ENCODE measurements at places on chromosomes 5 and 9.
A peak's percentile ranks its signal among the peaks of the same experiment; 100 is the strongest.

GRCh38 chr5:115530426-115530825 lies 14.1 kb downstream of the FEM1C start:
- H3K27me3 ChIP-seq = no peaks in the 10 kb centered on the region
- DNase-seq = no peak
- no peak overlapping the region for H3K27ac ChIP-seq
- H3K36me3 ChIP-seq = peaks cover 24% of the 10 kb centered on the region
- H3K4me3 ChIP-seq = no peak overlapping the region
- peaks cover 45% of the 10 kb centered on the region for H3K4me1 ChIP-seq

DNA sequence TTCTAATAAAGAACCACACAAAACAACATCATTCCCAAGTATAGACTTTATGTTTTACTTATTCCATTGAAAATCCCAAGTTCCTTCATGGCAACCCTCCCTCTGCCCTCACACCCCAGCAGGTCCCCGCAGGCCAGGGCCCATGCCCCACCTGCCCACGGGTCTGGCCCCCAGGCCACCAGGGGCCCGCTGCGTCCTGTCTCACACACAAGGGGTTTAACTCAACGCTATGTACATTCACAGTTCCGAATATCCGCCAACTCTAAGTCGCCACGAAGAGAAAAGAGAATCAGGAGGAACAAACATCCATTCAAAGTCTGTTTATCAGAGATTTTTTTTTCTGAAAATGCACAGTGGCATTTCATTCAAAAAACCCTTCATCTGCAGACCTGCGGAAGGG lies 16.2 kb upstream of the SLC6A3 start:
- H3K36me3 ChIP-seq = peaks cover 38% of the 10 kb centered on the region
- H3K27me3 ChIP-seq = no peaks in the 10 kb centered on the region
- H3K4me3 ChIP-seq = no peak overlapping the region

DNA sequence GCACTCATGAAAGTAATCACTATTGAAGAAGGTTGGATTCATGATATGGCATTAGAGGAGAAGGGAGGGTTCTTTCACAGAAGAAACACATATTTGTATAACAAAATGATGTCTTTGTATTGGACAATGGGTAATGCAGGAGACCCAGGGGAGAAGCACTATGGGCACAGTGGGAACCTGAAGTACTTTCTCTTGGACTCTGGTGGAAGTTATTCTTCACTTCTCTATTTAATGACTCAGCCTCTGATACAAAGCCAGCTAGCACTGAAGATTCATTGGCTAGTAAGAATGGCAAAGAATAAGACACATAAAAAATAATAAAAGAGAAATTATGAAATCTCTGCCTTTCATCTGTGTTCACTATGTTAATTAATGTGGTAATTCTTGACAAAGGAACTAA lies 149.9 kb upstream of the PRR16 start:
- no peak for DNase-seq
- H3K27me3 ChIP-seq = no peaks in the 10 kb centered on the region
- H3K36me3 ChIP-seq = peaks cover 10% of the 10 kb centered on the region
- no peak overlapping the region for H3K4me3 ChIP-seq

DNA sequence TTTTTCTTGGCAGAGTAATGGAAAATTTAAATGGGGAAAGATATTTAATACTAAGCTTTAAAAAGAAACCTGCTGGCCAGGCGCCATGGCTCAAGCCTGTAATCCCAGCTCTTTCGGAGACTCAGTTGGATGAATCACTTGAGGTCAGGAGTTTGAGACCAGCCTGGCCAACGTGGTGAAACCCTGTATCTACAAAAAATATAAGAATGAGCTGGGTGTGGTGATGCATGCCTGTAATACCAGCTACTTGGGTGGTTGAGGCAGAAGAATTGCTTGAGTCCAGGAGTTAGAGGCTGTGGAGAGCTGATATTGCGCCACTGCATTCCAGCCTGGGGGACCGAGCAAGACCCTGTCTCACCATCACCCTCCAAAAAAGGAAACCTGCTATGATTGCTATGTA lies 32.8 kb downstream of the TUT7 start:
- no peaks in the 10 kb centered on the region for H3K27me3 ChIP-seq
- peaks cover 27% of the 10 kb centered on the region for H3K36me3 ChIP-seq
- H3K4me1 ChIP-seq = peaks cover 7% of the 10 kb centered on the region
- DNase-seq = no peak
- no peak overlapping the region for H3K4me3 ChIP-seq
- no peak overlapping the region for H3K27ac ChIP-seq

DNA sequence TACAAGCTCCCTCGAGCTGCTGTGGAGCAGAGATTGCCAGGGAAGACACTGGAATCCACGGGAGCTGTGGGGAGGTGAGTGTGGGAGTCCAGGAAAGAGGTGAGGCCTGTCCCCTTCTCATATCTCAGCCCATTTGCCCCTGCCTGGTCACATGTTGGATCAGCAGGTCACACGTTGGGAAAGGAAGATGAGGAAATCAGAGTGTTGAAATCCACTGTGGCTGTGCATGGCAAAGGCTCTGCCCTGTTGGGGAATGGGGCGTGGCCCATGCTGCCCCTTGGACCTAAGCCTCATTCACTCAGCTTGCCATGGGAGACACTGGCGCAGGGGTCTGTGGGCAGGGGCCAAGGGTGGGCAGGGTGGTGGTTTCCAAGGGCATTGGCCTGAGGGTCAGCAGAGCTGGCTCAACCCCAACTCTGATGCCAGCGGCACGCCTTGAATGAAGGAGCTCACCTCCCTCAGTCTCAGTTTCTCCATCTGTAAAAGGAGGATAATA lies 85.4 kb upstream of the CPEB4 start:
- no peaks in the 10 kb centered on the region for H3K4me1 ChIP-seq
- peaks cover 8% of the 10 kb centered on the region for H3K27me3 ChIP-seq
- no peaks in the 10 kb centered on the region for H3K36me3 ChIP-seq
- no peak overlapping the region for H3K27ac ChIP-seq
- DNase-seq = no peak

GRCh38 chr9:73423891-73424290 lies 272.2 kb downstream of the ANXA1 start:
- H3K27me3 ChIP-seq = no peaks in the 10 kb centered on the region
- no peak for DNase-seq
- no peaks in the 10 kb centered on the region for H3K36me3 ChIP-seq

DNA sequence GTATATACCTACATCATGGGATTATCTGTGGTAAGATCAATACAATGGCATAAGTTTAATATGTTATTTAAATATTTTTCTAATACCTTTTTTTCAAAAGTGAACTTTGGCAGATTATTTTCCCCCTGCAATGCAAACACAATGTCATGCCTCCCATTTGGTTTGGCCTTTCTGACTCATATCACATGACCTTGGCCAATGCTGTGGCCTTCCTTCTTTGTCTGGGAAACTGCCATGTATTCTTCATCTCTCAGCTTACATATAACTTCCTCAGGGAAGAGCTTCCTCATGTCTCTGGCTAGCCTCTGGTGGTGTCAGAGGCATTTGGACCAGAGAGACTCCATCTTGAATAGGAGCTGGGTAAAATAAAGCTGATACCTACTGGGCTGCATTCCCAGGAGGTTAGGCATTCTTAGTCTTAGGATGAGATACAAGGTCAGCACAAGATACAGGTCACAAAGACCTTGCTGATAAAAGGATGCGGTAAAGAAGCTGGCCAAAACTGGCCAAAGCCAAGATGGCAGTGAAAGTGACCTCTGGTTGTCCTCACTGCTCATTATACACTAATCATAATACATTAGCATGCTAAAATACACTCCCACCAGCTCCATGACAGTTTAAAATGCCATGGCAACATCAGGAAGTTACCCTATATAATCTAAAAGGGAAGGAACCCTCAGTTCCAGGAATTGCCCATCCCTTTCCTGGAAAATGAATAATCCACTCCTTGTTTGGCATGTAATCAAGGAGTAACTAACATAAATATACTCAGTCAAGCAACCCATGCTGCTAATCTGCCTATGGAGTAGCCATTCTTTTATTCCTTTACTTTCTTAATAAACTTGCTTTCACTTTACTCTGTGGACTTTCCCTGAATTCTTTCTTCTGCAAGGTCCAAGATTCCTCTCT lies 76.0 kb downstream of the C9orf153 start:
- no peaks in the 10 kb centered on the region for H3K36me3 ChIP-seq
- no peak overlapping the region for H3K4me3 ChIP-seq
- no peak overlapping the region for H3K27ac ChIP-seq
- peaks cover 14% of the 10 kb centered on the region for H3K27me3 ChIP-seq

GRCh38 chr5:54551292-54551691 lies 33.7 kb downstream of the SNX18 start:
- no peak for DNase-seq
- no peaks in the 10 kb centered on the region for H3K27me3 ChIP-seq
- peaks cover 17% of the 10 kb centered on the region for H3K4me1 ChIP-seq
- H3K27ac ChIP-seq = no peak overlapping the region
- no peaks in the 10 kb centered on the region for H3K36me3 ChIP-seq

GRCh38 chr9:77989909-77990308 lies 41.7 kb downstream of the GNAQ start:
- no peaks in the 10 kb centered on the region for H3K27me3 ChIP-seq
- peaks cover 31% of the 10 kb centered on the region for H3K4me1 ChIP-seq
- no peak overlapping the region for H3K27ac ChIP-seq
- DNase-seq = no peak

DNA sequence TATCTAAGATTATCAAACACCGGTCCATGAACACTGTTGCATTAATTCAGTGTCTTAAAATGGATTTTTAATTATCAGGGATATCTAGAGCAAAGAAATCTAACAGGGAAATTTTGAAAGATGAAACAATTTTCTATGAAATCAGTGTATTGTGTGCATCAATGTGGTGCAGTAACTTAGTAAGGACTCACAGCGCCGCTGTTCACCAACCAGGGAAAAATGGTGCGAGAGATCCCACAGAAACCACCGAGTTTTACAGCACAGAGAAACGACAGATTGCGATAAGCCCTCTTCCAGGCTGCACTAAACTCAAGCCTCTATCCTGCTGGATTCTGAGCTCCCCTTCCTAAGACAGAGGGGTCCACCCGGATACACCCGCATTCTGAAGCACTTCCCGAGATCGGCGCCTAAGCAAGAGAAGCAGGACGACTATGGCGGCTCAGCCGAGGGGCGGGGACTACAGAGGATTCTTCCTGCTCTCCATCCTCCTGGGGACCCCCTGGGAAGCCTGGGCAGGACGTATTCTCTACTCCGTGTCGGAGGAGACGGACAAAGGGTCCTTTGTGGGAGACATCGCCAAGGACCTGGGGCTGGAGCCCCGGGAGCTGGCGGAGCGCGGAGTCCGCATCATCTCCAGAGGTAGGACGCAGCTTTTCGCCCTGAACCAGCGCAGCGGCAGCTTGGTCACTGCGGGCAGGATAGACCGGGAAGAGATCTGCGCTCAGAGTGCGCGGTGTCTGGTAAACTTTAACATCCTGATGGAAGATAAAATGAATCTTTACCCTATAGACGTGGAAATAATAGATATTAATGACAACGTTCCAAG lies at the start of gene PCDHGA7:
PCDHGA7 (plus strand) TSS at position 274 of the 826 bp plus-strand sequence; CDS start at position 432, 158 bp downstream.
- no peak within 1 kb of the TSS for H3K27ac ChIP-seq
- peaks cover 37% of the 10 kb centered on the region for H3K27me3 ChIP-seq
- no peaks in the 10 kb centered on the region for H3K36me3 ChIP-seq
- peak within 1 kb of the TSS; percentile 78 for H3K4me3 ChIP-seq
- no peak for DNase-seq
- no peaks in the 10 kb centered on the region for H3K4me1 ChIP-seq

GRCh38 chr5:115772731-115773475 lies 43.6 kb downstream of the CDO1 start:
- DNase-seq = no peak
- H3K27me3 ChIP-seq = peaks cover 6% of the 10 kb centered on the region
- H3K4me3 ChIP-seq = no peak overlapping the region
- H3K36me3 ChIP-seq = no peaks in the 10 kb centered on the region
- H3K27ac ChIP-seq = no peak overlapping the region

DNA sequence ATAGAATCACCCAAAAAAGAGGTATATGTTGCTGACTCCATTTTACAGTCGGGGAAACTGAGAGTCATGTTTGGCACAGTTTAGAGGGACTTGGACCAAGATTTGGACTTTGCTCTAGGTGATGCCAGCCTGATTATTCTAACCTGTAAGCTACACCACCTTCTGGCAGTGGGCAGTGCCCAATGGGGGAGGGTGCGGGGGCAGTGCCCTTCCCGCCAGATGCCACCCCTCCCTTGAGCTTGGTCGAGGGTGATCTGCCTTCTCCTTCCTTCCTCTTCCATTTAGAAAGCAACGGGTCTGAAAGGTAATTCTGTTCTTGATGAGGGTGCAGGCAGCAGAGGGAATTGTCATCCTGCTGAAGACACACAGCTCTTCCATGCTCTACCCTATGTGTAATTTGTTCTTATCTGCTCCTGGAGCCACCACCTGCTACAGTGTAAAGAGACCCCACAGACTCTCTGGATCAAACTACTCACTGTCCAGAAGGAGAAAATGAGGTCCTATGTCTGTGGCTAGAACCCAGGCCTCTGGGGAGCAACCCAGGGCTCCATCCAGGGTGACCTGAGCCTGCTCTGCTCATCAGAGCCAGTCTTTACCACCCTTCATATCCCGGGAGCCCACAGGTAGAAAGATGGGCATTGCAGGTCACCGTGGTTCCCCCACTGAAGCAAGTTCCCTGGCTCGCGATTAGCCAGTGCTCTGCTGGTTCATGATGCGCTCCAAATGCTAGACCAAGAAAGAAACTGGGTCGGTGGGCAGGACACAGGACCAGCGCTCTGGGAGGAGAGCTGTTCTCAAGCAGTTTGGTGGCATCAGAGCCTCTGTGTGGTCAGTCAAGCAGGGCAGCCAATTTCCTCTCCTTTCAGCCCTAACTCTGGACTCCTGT lies 156.2 kb downstream of the RGS3 start:
- no peak overlapping the region for H3K4me3 ChIP-seq
- H3K27ac ChIP-seq = no peak overlapping the region
- no peak for DNase-seq
- peaks cover 3% of the 10 kb centered on the region for H3K4me1 ChIP-seq
- peaks cover 5% of the 10 kb centered on the region for H3K27me3 ChIP-seq
- H3K36me3 ChIP-seq = no peaks in the 10 kb centered on the region
